ENCODE measurements at places on chromosomes 16 and 17.

DNA sequence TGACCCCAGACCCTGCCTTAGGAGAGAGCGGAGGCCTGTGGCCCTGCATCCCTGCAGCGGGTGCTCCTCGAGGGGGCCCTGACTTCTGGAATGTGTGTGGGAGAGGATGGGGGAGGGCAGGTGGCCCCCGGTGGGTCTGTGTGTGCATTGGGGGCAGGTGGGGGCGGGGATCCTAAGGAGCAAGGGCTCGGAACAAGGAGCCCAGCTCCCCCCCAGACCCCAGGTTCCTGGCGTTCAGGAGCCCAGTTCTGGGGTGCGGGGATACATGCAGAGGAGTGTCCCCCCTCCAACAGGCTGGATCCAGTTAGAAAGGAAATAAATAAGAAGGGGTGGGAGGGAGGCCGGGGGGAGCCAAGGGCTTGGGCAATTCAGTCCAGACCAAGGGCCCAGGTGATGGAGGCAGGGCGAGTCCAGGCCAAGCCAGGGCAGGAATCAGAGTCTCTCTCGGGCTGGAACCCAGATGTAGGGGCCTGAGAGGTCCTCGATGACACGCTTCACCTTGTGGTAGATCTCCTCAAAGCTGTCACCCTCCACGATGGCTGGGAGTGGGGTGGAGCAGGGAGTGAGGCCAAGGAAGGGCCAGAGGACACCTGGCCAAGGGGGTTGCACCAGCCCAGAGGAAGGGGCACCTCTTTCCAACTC lies 11.2 kb upstream of the ASGR1 start:
- DNase-seq = no peak

- DNase-seq = no peak
Observed at GRCh38 chr16:85416228-85417109, 196.7 kb upstream of the GSE1 start.

DNA sequence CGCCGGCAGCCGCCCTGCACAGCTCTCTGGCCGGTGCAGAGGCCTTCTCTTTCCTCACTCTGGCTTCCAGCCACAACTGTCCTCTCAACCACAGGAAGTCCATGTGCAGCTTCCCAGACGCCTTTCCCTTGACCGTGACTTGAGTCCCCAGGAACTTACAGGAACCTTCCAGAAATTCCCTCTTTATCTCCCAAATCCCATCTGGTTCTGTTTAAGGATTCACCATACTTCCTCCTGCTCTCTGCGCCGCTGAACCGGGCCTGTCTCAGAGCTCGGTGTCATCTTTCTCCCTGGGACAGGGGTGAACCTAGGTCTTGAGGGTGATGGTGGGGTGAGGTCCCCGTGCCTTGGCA lies 65.2 kb upstream of the ZNF469 start:
- DNase-seq = no peak

GRCh38 chr17:48835971-48836370 lies 5.1 kb downstream of the CALCOCO2 start:
- DNase-seq = no peak

GRCh38 chr16:89827383-89828198 lies 684 bp upstream of the SPIRE2 start:
- DNase-seq = peak; percentile 18

DNA sequence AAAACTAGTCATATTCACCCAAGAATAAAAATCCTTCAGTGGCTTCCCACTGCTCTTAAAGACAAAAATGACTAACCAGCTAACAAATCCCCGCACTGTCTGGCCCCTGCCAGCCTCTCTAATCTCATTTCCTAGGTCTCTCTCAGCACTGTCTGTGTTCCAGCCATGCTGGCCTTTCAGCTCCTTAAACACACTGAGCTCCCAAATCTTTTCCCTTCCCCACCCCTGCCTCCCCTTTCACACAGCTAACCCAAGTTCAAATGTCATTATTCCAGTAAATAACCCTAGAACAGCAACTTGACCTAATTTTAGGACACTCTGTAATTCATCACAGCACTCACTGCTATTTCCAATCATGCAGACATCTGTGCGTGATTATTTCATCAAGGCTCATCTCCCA lies 7.8 kb downstream of the SHCBP1 start:
- DNase-seq = no peak

DNA sequence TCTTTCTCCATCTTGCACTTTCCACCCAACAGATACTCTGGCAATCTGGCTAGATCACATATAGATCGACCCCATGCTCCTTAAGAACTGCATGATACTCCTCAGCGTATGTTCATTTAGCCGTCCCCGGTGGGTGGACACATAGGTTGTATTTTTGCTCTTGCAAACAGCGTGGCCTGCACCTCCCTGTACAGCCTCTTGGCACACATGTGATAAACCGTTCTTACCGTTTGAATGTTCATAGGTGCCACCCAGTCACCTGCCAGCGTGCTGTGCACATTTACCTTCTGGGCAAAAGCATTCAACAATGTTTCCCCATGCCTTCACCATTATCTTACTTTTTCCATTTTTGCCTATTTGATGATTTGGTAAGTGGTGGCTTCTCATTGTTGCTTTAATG lies 6.2 kb downstream of the TNP2 start:
- no peak for DNase-seq

GRCh38 chr16:27287051-27287811 lies 18.7 kb upstream of the NSMCE1 start:
- DNase-seq = no peak

DNA sequence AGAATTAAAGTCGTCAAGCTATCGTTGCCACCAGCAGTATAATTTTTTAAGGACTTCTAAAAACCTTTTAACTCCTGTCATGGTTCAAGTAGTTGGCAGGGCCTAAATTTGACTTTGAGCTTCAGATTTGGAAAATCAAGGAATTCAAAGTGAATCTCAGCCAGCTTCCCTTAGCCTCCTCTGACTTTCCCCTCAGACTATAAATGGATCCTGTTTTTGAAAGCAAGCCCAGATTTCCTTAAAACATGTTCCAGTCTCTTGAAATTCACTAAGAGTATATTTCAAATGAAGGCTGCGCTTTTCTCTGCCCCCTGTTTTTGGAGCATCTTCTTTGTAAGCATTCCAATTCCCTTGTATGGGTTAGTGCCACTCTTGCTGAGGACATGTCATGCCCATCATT lies 101.8 kb upstream of the CDH8 start:
- DNase-seq = no peak

GRCh38 chr17:78958641-78959127 lies 21.0 kb downstream of the LGALS3BP start:
- DNase-seq = no peak

DNA sequence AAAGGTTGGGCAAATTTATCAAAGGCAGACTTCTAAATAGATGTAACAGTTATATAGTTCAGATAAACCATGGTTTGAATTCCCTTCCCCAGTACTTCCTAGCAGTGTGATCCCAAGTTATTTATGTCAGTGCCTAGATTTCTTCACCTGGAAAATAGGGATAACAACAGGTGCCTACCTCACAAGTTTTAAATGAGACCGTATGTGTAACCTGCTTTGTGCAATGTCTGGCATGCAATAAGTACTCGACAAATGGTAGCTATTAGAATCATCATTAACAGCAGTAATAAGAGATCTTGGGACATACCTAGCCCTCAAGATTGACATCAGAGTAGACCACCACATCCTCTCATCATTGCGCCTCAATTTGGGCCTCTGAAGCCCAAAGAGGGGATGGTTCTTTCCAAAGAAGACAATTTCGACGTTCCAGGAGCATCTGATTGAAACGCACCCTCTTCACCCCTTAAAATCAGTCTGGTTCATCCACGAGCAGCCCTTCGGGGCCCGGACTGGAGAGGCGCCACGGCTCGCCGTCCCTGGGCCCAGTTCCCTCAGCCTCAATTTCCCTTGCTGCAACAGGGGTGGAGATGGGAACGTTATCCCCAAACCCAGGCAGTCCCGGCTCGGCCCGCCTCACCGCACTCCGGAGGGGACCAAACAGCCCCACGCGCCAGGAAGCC lies 541 bp downstream of the ACACA start:
- DNase-seq = no peak

DNA sequence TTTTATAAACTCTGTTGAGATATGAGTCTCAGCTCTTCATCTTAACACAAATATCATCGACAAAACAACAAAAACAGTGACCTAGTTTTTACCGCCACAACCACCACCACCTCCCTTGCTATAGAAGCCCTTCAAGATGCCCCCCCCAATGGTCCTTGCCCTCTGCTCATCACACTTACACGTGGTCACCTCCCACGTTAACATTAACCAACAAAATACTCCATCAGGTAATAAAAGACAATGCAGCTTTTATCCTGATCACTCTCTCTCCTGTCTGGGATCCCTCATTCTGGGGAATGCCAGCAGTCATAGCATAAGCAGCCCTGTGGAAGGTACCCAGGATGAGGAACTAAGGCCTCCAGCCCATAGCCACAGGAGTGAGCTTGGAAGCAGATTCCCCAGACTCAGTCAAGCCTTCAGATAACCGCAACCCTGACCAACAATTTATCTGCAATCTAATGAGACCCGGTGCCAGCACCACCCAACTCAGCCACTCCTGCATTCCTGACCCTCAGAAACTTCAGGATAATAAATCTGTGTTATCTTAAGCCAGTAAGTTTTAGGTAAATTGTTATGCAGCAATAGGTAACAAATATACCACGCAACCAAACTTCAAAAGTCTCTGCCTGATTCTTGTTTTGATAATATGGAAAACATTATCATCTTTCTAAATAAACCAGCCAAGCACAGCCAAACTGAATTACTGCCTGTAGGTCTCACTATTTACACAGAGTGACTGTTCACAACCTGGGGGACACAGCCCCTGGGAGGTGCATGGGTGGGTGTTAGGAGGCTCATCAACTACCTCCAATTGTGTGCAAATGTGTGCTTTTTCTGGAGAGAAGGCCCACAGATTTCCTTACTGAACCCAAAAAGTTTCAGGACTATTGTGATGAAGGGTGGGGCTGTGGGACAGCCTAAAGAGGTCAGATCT lies 6.1 kb downstream of the PECAM1 start:
- DNase-seq = no peak

- DNase-seq = no peak
Observed at GRCh38 chr17:258906-259305, 77.5 kb upstream of the DOC2B start.

DNA sequence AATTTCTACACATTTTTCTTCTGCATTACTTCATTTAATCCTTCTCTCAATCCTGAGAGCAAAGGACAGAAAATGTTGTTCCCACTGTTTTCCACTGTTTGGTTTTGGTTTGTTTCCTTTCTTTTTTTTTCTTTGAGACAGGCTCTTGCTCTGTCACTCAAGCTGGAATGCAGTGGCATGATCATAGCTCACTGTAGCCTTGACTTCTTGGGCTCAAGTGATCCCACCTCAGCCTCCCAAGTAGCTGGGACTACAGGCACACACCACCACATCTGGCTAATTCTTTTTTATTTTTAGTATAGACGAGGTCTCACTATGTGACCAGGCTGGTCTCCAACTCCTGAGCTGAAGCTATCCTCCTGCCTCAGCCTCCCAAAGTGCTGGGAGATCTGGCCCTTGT lies 7.0 kb upstream of the ZNF652 start:
- DNase-seq = no peak

DNA sequence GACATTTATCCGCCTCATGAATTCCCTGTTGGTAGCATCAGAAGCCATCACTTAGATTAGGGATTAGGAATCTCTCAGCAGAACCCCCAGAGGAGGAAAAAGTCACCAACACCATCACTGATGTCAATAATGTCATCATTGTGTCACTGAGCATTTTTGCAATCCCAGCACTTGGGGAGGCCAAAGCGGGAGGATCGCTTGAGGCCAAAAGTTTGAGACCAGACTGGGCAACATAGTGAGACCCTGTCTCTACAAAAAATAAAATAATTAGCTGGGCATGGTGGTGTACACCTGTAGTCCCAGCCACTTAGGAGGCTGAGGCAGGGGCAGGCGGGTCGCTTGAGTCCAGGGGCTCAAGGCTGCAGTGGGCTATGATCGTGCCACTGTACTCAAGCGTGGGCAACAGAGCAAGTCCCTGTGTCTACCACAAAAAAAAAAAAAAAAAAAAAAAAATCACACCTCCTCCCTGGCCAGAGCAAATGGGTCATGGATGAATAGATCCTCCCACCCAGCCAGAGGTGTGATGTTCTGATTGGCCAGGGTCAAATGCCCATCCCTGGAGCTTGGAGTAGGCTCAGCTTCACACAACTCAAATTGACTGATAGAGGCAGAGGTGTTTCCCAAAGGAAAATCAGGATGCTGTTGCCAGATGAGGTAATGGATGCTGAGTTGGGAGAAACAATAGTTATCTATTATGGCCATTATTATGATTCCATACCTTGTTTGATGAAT lies 31.6 kb downstream of the VWA3A start:
- no peak for DNase-seq

DNA sequence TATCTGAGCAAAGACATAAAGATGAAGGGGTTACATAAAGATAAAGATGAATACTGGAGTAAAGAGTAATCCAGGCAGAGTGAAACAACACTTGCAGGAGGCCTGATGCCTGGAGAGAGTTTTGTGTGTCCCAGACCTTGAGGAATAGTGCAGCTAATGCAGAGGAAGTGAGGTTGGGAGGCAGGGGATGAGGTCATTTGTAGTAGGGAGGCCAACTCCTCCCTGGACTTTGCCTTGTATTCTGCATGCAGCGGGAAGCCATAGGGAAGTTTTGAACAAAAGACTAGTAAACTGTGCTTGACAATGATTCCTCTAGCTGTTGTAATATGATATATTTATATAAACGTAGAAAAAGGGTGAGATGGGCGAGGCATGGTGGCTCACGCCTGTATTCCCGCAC lies 356.6 kb downstream of the KCNJ2 start:
- DNase-seq = no peak

DNA sequence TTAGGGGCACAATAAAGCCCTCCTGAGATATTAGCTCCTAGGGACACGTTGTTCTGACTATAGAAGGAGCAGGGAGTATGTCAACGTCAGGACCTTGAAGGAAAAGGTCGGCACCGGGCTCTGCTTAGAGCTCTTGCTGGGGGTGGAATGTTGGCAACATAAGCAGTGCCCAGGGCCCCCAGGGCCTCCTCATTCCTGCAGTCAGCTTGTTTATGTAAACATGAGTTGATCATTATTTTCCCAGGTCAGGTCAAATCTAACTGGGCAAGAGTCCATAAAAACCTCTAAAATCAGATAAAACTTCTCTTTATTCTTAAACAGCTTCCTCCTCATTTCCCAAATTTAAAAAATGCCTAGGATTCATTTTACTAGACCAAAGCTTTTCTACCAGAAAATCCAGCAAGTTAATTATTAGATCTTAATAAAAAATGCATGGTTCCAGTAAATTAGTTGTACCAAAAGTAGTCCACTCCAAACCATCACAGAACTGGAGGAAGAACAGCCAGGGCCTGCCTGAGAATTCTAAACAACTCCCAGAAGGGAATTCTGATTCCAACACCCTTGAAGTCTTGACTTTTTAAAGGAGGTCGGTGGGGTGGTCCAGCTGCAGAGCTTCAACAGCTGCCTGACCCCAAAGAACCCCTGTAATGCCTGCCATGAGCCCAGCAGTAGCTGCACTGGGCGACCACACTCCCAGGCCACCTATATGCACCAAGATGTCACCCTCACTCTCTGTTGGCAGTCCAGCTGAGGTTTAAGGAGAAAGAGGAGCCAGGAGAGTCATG lies 54.3 kb downstream of the AMFR start:
- DNase-seq = no peak

- DNase-seq = no peak
Observed at GRCh38 chr17:70527364-70527888, 358.1 kb downstream of the KCNJ2 start.
